Bronchial epithelial cell (primary cell): ENCODE measurements at places on chromosomes 6 and 20. TPM values are rescaled to one million over a fixed set of nuclear protein-coding genes. Genes with fewer than 3 reads are reported as not detected.
A peak's percentile ranks its signal among the peaks of the same experiment; 100 is the strongest.

GRCh38 chr20:22836877-22837276 lies 198.2 kb upstream of the SSTR4 start:
- peak; percentile 50 for DNase-seq

RSPH9 gene
- under 0.01 and 0.13 TPM in 2 replicates for total RNA-seq

- DNase-seq, result no peak
Observed at GRCh38 chr6:142907544-142907943, 37.4 kb downstream of the HIVEP2 start.

IPCEF1 gene
- total RNA-seq, result under 0.01 and 0.26 TPM in 2 replicates

- DNase-seq, result no peak
Observed at GRCh38 chr6:144659202-144660182, 374.4 kb downstream of the UTRN start.

GRCh38 chr20:47887477-47888080 lies 102.3 kb upstream of the SULF2 start:
- no peak for DNase-seq
